ENCODE measurements at places on chromosomes 13 and 19. TPM values are rescaled to one million over a fixed set of nuclear protein-coding genes. Genes with fewer than 3 reads are reported as not detected.

The DLL3 gene
- total RNA-seq, result not detected

The HRC gene
- total RNA-seq, result 78.3 TPM

The PNMA8A gene
- total RNA-seq, result 21.4 TPM

The RGCC gene
- total RNA-seq, result 28.2 TPM

The XPO4 gene
- total RNA-seq, result 28.2 TPM

The ZNF792 gene
- 7.8 TPM for total RNA-seq

The RXFP2 gene
- total RNA-seq, result under 0.01 TPM

The ARMC6 gene
- 27.1 TPM for total RNA-seq

The ZNF85 gene
- total RNA-seq, result 14.6 TPM

The CEACAM1 gene
- 0.52 TPM for total RNA-seq

The SYNE4 gene
- total RNA-seq, result not detected

The ETV2 gene
- 2.1 TPM for total RNA-seq

The KLK1 gene
- total RNA-seq, result not detected

The SEMA6B gene
- total RNA-seq, result 11.5 TPM

The EBI3 gene
- total RNA-seq, result not detected

The METTL21C gene
- 29.7 TPM for total RNA-seq

The PABPC3 gene
- under 0.01 TPM for total RNA-seq

The STRN4 gene
- total RNA-seq, result 28.2 TPM

The ZSCAN1 gene
- not detected for total RNA-seq

The CLEC17A gene
- total RNA-seq, result 0.52 TPM

The TEX26 gene
- total RNA-seq, result not detected

The SIGLEC12 gene
- total RNA-seq, result not detected

The HIPK4 gene
- total RNA-seq, result not detected

The ODAD3 gene
- total RNA-seq, result not detected

The ACP5 gene
- total RNA-seq, result 3.7 TPM

The CBY2 gene
- total RNA-seq, result not detected

The DCT gene
- under 0.01 TPM for total RNA-seq

The RNF17 gene
- total RNA-seq, result 0.52 TPM

The ARRDC5 gene
- total RNA-seq, result under 0.01 TPM

The SYCN gene
- not detected for total RNA-seq

The TRPM4 gene
- 5.2 TPM for total RNA-seq

The DPF1 gene
- total RNA-seq, result 1.0 TPM

The PDX1 gene
- not detected for total RNA-seq

The PLPPR3 gene
- total RNA-seq, result 0.52 TPM

The CGB2 gene
- total RNA-seq, result not detected

The SBK2 gene
- 1.0 TPM for total RNA-seq

The FAM216B gene
- not detected for total RNA-seq

The PSG11 gene
- total RNA-seq, result 0.52 TPM

The LGALS14 gene
- not detected for total RNA-seq

The GZMM gene
- not detected for total RNA-seq

The LGALS7B gene
- not detected for total RNA-seq

The REEP6 gene
- total RNA-seq, result 2.1 TPM

The NECTIN2 gene
- 31.8 TPM for total RNA-seq

The NLRP4 gene
- total RNA-seq, result not detected

The TEKTIP1 gene
- total RNA-seq, result not detected

The IL11 gene
- total RNA-seq, result not detected

The CIRBP gene
- total RNA-seq, result 413 TPM

The ZNF470 gene
- 3.7 TPM for total RNA-seq

The ACP7 gene
- total RNA-seq, result not detected

Data from skeletal muscle tissue (tissue), 5 donors.